ENCODE measurements at places on chromosomes 6 and 20.

GRCh38 chr20:38109591-38110524, 55.2 kb downstream of the TGM2 start:
- DNase-seq, result no peak

DNA sequence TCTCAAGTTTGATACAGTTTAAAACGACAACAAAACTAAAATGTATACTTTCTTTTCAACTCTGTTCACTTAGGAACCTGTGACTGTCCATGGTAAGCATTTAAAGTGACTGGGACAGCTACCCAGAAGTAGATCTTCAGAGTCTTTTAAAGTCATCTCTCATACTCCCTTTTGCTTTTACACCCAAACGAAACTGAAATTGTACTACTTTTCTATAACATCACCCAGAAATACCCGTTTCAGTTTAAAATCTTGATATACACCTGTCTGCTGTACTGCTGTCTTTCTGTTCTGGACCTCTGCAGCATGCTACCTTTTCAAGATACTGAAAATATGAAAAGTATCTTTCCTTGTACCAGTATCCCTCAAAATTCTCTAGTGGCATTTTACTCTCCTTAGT, 170.4 kb upstream of the THEMIS start:
- DNase-seq, result no peak

GRCh38 chr6:159984268-159984786, 15.4 kb downstream of the IGF2R start:
- DNase-seq, result no peak

GRCh38 chr6:130322673-130323268, 43.0 kb upstream of the TMEM200A start:
- DNase-seq, result peak; percentile 84

GRCh38 chr20:19492687-19493336, 265.2 kb upstream of the RIN2 start:
- no peak for DNase-seq

- no peak for DNase-seq
These were observed 3.2 kb downstream of the TTBK1 start for GRCh38 chr6:43246301-43247113.

DNA sequence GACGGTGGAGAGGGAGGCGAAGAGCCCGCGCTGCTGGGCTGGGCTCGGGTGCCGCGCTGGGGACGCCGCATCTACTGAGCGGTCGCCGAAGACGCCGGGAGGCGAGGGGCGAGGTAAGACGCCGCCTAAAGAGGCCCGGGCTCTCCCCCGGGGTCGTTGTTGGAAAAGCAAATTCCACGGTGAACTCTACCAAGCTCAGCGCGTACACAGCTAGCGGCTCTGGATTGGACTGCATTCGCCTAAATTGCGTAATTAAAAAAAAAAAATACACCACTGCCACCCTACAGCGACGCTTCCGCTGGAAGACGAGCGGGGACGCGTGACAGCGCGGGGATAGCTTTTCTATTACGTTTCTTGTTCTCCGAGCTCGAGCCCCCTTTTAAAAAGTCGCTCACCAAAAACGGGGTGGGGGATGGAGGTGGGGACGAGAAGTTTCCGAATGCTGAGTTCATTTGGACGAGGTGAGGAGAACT, 92.0 kb upstream of the PRDM1 start:
- peak; percentile 49 for DNase-seq

GRCh38 chr6:70336996-70337742, 34.3 kb upstream of the COL9A1 start:
- DNase-seq, result no peak

- no peak for DNase-seq
These were observed 29.9 kb downstream of the FBXO30 start for GRCh38 chr6:145784683-145785082.

DNA sequence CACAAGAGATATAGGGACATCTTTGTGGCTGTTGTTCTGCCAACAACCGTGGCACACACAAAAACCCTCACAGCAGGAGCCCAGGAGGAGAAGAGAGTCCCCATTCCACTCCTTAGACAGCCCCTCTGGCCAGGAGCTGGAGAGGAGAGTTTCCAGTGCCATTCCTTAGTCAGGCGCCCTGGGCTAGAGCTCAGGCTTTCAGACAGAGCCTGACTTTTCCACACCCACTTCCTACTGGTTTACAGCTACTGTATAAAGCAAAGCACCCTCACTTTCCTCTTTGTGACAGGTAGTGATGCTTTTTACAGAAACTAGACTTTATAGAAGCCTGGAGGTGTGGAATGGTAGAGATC, 145.9 kb downstream of the SYCP2 start:
- DNase-seq, result no peak

DNA sequence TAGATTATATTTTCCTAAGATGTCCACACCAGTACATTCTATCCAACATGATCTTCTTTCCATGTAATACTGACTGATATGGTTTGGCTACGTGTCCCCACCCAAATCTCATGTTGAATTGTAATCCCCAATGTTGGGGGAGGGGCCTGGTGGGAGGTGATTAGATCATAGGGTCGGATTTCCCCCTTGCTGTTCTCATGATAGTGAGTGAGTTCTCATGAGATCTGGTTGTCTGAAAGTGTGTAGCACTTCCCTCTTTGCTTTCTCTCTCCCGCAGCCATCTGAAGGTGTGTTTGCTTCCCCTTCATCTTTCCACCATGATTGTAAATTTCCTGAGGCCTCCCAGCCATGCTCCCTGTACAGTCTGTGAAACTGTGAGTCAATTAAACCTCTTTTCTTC, 12.2 kb upstream of the HBS1L start:
- DNase-seq, result no peak

- no peak for DNase-seq
These were observed 34.1 kb upstream of the SPACA1 start for GRCh38 chr6:88013554-88013953.
